CD8-positive, alpha-beta memory T cell (primary cell): ENCODE measurements at places on chromosomes 11 and 22.
A peak's percentile ranks its signal among the peaks of the same experiment; 100 is the strongest.

- DNase-seq = no peak
Measured at GRCh38 chr22:23824476-23825245, 14.1 kb downstream of the DERL3 start.

DNA sequence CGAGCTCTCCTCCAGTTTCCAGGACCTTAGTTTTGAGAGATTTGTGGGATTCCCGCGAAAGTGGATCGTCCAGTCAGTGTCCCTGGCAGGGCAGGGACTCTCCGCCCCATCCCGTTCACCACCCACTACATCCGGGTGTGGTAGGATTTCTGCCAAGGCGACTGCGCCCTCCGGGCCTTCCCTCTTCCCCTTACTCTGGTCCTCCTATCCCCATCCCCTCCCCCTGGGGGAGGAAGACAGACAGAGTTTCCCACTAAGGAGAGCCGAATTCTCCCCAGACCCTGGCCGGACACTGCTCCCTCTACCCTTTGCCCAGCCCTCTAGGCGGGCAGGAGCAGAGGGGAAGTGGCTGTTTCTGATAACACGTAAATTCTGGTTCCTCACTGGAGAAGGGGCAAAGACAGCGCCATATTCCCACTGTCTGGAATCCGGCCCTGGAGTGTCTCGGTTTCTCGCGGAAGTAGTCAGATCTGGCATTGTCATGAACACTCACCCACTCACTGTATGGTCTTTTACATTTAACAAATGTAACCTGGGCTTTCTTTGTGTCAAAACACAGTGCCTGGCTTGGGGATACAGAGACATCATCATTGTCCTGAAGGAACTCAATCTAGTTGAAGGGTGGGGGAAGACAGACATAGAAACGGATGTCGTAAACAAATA is 1.1 kb upstream of the NECTIN1 start:
- DNase-seq = no peak

DNA sequence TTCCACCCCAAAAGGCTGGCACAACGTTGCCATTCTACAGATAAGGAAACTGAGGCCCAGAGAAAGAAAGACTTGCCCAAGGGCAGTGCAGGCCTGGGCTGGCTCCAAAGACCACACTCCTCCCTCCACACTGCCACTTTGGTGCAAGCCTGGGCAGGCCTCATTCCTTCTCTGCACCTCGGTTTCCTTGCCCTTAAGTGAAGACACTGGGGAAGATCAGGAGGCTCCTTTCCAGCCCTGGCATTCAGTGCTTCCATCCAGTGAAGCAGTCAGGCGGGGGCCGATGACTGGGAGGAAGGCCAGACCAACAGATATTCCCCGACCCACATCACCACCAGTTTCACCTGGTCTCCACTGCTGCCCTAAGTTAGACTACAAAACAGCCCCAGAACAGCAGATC is 18.3 kb upstream of the TCF20 start:
- no peak for DNase-seq

- DNase-seq = no peak
Measured at GRCh38 chr22:46176508-46177003, 26.2 kb downstream of the PPARA start.

DNA sequence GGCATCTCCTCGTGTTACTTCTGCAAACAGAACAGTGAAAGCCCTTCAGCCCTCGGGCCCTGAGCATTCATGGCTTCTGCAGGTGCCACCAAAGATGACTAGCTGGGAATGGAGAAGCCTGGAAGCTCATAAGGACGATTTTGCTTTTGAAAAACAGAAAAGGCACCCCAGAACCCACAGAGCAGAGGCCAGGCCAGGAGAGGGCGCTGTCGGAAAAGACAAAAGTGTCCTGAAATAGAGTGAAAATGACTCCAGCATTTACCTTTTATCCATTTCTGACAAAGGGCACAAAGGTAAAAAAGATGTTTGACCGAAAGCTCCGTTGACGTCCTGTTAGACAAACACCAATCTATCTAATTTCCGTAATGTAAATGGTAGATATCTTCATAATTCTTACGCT is 37.6 kb downstream of the ZNF195 start:
- peak; percentile 70 for DNase-seq

GRCh38 chr11:18772211-18772610 is 19.4 kb downstream of the PTPN5 start:
- no peak for DNase-seq

- no peak for DNase-seq
Measured at GRCh38 chr11:123561431-123561800, 93.0 kb downstream of the SCN3B start.

- DNase-seq = peak; percentile 50
Measured at GRCh38 chr22:44710474-44711240, 8.7 kb downstream of the PRR5 start.
